Stimulated activated CD4-positive, alpha-beta T cell treated with anti-CD3 and anti-CD28 coated beads, Interleukin-2, amount 100 ng/mL, for 24 hours (primary cell): ENCODE measurements at places on chromosomes 16 and 17.

GRCh38 chr16:59698346-59699020, 964.4 kb upstream of the GOT2 start:
- no peak for DNase-seq

DNA sequence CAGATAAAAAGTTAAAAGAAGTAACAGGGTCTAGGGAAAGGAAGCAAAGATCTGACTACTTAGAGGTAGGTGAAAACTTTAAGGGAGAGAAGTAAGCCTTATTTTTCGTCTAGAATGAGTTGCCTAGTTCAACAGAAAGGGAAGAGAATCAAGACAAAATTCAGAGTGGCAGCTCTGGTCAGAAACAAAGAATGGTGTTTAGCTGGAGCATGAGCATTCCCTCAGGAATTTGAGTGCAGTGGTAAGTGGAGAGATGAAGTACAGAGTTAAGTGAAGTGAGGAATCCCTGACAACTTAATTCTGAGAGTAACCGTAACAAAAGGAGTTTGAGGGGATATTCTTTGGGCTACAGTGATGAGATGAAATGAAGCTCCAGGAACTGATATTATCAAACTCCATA, 11.5 kb downstream of the SMG6 start:
- DNase-seq = no peak

- DNase-seq = no peak
Measured at GRCh38 chr17:45676695-45677094, 107.4 kb upstream of the CRHR1 start.

GRCh38 chr16:29909391-29909790, 9.1 kb downstream of the ASPHD1 start:
- DNase-seq = no peak

DNA sequence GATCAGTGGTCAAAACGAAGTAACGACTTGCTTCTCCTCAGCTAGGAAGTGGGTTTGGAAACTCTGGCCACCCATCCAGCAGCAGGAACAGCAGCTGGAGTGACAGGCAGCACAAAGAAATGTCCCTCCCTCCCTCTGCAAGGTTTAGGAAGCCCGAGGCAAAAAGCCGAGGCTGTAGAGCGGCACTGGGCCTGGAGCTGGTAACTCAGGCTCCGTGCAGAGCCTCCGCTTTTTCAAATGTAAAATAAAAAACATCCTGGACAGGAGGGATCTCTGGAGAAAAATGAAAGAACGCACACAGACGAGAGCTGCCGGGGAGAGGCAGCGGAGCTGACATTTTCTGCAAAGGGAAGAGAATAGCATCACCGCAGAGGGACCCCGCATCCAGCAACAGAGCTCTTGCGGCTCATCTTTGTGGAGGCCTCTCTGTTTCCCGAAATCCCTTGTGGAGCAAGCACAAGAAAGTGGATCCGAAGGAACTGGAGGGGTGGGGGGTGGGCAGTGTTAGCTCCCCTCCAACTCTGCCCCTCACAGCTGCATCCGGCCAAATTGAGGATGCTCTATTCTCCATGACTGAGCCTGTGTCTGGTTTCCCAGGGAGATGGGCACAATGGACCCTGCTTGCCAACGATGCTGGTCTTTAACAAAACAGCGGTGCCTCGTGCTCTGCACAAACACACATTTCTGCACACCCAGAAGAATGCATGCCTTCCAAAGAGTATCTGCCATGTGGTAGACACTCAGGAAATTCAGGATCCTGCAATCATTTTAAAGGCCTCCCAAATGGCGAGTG, 335.5 kb upstream of the ZFHX3 start:
- no peak for DNase-seq
